ENCODE measurements at places on chromosomes 1 and 21.

DNA sequence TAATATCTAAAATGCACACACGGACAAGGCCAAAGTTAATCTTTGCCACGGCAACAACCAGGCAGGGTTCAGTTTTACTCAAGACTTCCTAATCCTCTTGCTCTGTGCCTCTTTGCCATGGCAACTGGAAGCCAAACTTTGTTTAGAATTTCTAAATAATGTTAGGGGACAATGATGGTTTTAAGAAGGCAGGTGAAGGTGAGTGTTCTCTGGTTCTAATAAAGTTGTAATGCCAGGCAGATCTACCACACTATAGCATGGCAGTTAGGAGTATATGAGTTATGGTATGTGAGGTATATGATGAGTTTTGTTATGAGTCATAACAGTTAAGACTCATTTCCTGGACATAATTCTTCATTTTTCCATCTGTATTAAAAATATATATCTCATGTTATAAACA, 2.7 kb downstream of the PTPRC start:
- no peak for DNase-seq

DNA sequence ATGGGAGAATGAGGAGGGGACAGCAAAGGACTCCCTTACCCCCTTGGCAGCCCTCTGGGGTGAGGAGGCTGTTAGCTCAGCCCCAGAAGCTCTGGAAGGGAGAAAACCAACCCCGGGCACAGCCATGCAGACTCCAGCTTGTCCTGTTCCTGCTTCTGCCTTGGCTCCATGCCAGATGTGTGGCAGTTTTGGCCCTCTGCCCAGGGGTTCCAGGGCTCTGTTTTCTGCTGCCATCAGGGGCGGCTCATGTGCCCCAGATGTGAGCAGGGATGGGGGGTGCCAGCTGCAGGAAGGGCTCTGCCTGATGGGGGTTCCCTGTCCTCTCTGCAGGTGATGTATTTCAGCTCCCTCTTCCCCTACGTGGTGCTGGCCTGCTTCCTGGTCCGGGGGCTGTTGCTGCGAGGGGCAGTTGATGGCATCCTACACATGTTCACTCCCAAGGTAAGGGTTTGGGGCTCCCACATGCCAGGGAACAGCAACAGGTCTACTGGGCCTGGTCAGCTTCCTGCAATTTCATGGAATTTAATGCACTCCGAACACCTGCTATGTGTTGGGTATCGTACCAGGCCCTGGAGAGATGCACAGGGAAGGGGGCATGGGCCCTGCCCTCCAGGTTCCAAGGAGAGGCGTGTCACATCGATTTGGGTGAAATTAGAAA, 26.1 kb downstream of the SLC6A17 start:
- DNase-seq: no peak

DNA sequence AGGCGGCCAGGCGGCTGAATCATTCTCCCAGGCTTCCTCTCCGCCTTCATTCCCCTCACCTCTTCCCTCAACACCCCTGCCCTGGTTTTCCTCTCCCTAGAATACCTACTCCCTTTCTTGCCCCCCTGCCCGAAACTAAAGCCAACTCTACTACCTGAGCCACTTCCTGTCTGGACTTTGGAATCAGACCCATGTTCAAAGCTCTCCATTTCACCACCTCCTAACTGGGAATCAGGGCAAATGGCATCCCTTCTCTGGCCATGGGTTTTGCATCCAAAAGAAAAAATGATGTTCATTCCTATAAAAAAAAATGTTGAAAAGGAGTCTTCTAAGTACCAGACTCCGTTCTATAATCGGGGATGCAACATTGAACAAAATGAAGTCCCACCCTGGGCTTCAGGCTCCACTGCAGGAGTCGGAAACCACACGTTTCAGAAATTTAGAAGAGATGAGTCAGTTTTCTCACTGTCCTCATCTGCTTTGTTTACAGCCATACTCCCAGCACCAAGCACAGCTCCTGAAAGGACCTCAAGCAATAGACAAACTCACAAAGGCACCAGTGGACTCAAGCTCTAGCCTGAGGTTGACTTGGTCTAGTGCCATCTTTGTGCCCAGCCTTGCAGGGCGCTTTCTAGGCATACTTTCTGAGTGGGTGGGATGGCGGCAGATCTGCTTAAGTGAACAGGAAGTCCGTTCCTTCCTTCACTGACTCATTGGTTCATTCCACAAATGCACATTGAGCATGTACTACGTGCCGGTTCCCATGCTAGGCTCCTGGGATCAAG, 176.2 kb downstream of the IGSF21 start:
- no peak for DNase-seq

DNA sequence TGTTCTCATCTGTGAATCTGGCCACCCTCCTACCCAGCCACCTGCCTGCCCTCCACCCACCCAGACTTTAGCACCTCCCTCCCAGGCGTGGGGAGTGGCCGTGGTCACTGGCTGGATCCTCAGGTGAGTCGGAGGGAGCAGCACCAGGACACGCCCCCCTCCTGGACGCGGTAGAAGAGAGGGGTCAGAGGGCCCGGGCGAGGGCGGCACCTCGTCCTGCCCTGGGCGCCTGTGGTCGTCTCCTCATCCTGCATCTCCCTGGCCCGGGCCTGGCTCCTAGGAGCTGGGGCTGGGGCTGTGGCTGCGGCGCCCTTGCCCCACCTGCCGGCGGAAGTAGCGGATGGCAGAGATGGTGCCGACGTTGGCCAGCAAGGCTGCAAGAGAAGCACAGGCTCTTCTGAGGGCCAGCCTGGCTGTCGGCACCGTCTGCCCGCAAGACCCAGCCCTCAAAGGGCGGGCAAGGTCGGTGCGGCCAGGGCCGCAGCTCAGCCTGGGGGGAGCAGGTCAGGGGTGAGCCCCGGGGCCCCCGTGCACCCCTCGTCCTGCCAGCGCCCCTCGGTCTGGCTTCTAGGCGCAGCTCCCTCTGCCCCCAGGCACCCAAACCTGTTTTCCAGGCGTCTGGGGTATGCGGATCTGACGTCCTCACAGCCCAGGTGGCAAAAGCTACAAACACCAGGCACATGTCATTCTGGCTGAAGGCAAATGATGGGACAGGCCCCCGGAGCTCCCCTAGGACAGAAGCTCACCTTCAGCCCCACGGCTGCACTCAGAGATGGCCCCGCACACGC, 5.8 kb downstream of the PERM1 start:
- DNase-seq: peak; percentile 52

DNA sequence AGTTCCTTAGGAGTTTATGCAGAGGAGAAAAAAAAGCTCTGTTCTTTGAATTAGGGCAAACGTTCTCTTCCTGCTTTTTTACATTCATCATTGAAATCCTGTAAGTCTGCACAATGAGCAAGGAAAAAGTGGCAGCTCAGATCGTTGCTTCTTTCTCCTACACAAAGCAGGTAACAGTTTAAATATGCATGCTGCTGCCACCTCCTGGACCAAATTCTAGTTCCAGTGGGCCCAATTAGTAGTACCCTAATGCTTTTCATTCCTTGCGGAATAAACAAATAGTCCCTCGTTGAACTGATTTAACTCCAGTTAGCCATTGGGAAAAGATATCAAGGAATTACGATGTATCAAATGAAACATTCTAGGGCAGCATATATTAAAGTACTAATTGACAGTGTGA, 20.1 kb downstream of the YTHDF2 start:
- no peak for DNase-seq

- DNase-seq: no peak
These were observed 102.8 kb downstream of the CLIC6 start for GRCh38 chr21:34771512-34772028.

Data from stimulated activated CD8-positive, alpha-beta memory T cell treated with anti-CD3 and anti-CD28 coated beads, Interleukin-4, amount 100 ng/mL, for 1 hour (primary cell).